ENCODE measurements at places on chromosomes 3 and 15.

GRCh38 chr3:48042071-48042760 is 26.0 kb upstream of the MAP4 start:
- DNase-seq, result no peak

DNA sequence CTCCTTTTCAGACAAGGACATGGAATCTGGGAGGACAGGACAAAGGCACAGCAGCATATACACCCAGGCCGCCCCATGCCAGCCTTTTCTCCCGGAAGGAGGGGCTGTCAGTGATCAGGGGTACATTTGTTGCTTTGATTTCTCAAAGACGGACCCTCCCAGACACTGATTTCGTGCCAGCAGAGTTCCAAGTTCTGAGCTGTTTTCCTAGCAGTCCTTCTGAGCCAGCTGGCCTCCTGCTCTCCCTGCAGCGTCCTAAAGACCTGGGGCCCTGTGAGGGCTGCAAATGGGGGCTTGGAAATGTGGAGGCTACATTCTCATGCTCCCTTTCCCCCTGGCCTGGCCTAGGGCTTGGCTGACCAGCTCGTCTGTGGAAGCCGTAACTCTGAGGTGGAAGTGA is 22.3 kb downstream of the CTSH start:
- no peak for DNase-seq

DNA sequence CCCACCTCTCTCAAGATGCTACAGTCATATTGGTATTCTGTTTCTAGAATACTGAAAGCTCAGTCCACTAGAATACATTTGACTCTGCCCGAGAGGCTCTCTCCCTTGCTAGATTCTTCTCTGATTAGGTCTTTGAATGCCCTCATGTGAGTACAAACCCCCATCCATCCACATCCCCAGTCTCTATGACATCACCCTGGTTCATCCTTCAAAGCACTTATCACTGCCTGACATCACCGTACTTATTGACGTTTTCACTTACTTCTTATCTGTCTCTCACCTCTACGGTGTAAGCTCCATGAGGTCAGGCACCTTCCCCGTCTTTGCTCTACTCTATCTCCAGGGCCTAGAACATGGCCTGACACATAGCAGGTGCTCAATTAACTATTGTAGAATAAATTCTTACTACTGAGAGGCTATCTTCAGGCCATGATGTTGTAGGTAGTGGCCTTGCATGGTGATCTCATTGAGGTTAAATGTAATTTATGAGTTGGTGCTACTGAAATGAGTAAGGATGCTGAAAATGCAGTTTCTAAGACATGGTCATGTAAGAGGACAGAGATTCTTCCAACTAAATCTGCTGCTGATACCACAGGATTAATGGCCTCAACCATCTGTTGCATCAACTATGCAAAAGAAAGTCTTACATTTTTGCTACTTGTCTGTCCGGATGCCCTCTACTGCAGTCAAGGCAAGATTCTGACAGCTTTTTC is 26.8 kb downstream of the EOGT start:
- DNase-seq, result no peak

GRCh38 chr3:142782616-142783015 is 58.8 kb downstream of the TRPC1 start:
- no peak for DNase-seq
